ENCODE measurements at places on chromosomes 6 and 20.

- DNase-seq, result no peak
Measured at GRCh38 chr6:125415913-125416312, 114.1 kb upstream of the HDDC2 start.

DNA sequence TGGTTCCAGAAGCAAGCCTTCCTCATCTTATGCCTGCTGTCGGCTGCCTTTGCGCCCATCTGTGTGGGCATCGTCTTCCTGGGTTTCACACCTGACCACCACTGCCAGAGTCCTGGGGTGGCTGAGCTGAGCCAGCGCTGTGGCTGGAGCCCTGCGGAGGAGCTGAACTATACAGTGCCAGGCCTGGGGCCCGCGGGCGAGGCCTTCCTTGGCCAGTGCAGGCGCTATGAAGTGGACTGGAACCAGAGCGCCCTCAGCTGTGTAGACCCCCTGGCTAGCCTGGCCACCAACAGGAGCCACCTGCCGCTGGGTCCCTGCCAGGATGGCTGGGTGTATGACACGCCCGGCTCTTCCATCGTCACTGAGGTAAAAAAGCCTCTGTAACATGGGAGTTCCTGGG lies 366 bp downstream of the SLC22A1 start:
- DNase-seq, result no peak

GRCh38 chr6:33860706-33861474 lies 57.1 kb upstream of the MLN start:
- no peak for DNase-seq

DNA sequence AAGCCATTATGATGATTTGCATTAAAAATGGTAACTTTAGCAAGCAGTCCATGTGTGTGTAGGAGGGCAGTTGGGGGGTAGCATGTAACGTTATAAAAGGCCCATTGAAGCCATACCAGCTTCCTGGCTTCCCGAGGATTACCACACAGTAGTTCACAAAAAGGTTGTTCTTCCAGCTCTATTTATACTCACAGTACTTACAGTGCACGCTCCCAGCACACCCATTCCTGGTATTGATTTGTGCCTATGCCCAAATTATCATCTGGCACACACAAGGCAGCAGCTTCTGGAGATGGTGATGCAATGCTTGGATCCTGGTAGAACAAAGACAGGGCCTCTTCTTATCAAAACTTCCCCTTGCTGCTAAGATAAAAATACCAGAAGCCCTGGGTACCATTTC lies 436.8 kb downstream of the HAO1 start:
- DNase-seq, result no peak

- no peak for DNase-seq
Measured at GRCh38 chr6:161242779-161243693, 30.8 kb downstream of the AGPAT4 start.

GRCh38 chr20:33005132-33005566 lies 916 bp upstream of the SUN5 start:
- no peak for DNase-seq

- no peak for DNase-seq
Measured at GRCh38 chr6:63493557-63493956, 78.7 kb upstream of the LOC128125822 start.

GRCh38 chr6:132805548-132805947 lies 7.1 kb upstream of the SLC18B1 start:
- DNase-seq, result no peak

GRCh38 chr20:35060168-35060567 lies 32.4 kb downstream of the TRPC4AP start:
- no peak for DNase-seq
